ENCODE measurements at places on chromosomes 16 and 17. TPM values are rescaled to one million over a fixed set of nuclear protein-coding genes. Genes with fewer than 3 reads are reported as not detected.

The ZNF200 gene
- total RNA-seq, result 6.2 TPM

The FLII gene
- 348 TPM for total RNA-seq

The SRL gene
- not detected for total RNA-seq

The TSPOAP1 gene
- 41.7 TPM for total RNA-seq

The RNF112 gene
- total RNA-seq, result 1.8 TPM

The OR1A2 gene
- not detected for total RNA-seq

The SEPHS2 gene
- total RNA-seq, result 21.3 TPM

DNA sequence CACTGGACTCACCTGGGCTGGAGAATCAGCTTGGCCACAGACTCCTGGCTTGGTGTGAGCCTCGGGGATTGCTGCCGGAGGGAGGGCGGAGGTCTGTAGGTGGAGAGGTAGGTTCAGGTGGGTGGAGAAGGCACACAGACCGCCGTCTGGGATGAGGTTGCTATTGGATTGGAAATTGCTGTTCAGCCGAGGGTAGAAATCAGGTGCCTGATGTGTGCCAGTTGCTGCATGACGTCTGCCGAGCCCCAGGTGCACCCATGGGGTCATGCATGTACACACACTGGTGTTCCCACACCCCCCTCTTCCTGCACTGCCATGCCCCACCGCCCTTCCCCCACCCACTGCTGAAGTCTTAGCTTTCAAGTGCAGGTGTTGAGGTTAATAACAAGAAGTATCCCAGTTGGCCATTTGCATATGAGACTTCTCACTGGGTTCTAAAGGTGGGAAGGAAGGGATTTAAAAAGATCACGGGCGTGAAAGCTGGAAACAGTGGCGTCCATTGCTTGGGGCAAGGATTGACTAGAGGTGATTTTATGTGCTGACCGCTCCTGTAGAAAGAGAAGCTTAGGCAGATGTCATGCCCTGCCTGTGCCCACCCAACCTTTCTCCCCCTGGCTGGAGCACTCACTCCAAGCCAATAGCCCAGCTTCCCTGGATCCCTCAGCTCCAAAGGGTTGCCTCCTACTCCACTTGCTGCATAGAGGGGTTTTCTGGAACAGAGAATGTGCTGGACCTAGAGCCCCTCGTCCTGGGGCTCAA lies 193.6 kb downstream of the CCDC182 start:
- peak; percentile 38 for DNase-seq

- DNase-seq, result no peak
Observed at GRCh38 chr17:80262775-80263244, 2.2 kb downstream of the RNF213 start.

GRCh38 chr17:65750631-65751115 lies 189.2 kb upstream of the AXIN2 start:
- no peak for DNase-seq

DNA sequence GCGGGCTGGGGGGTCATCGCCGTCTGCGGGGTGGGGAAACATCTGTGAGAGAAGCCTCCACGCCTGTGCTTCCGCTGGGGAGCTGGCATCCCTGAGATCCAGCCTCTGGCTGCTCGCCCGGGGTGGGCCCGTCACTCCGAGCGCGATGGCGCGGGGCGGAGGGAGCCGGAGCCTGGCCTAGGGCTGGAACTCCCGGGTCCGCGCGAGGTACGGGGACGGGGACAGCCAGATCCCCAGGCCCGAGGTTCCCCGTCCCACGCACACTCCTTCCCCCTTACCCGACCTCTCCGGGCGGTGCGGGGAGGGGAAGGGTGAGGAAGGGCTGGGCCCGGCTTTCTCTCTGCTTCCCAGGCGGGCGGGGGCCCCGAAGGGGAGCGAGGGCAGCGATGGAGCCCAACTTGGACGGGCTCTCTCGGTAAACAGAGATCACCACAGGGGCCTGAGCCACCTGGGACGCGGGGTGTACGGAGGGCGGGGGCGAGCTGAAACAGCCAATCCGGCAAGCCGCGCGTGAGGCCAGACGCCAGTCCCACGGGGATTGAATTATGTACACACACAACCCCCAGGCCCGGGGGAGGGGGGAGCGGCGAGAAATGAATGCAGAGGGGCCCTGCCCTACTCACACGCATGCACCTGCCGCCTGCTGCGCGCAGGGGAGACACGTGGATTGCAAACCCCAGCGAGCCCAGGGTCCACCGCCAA lies at the start of gene SLC16A11:
SLC16A11 (minus strand) TSS at position 596 of the 702 bp plus-strand sequence; CDS start at position 17, 579 bp downstream.
- DNase-seq, result peak; percentile 33

GRCh38 chr16:15973421-15973820 lies 24.0 kb downstream of the ABCC1 start:
- no peak for DNase-seq

DNA sequence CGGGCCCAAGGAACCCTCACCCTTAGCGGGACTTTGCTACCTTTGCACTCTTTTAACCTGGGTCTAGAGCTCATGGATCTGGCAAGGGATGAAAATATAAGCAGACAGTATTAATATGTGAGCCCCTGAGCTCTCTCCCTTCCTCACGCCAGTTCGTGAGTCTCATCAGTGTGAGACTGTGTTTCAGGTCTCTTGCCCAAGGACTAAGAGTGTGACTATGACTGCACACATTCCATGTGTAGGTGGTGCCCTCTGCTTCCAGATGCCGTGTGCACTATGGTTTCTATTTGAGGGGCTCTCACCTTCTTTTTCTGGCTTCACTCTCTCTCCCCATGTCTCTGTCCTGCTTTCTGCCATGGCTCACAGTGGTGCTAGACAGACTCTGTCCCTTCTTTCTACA lies 40.5 kb downstream of the DHRS7B start:
- no peak for DNase-seq

GRCh38 chr16:26547681-26548080 lies 519.0 kb upstream of the C16orf82 start:
- no peak for DNase-seq

DNA sequence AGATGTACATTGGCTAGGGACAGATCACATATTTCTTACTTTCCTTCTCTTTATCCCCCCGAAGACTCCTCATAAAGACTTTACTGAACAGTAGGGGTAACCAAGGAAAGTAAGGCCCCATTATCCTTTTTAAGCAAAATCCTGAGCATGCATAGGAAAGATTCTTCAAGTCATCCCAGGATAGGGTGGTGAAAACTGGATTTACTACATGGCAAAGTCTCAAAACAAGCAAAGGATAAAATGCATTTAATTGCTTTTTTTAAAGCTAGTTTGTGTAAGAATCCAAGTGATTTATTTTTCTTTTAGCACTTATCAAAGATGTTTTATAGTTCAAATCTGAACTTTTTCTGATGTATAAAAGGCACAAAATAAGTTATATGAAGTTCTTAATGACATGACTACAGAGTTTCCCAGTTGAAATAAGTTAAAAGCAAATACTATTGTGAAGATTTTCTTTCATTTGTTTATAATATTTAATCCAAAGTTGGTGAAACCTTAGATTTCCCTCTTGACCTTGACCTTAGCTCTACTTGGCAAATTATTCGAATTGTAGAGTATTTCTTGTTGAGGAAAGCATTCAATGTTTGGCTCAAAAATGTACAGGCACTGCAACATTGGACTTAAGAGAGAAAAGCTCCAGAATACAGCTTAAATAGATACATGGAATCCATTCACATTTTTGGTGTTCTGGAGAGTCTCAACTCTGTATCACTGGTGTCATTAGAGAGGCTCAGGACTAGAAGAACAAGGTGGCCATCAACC lies 104.3 kb downstream of the ABCA8 start:
- no peak for DNase-seq

DNA sequence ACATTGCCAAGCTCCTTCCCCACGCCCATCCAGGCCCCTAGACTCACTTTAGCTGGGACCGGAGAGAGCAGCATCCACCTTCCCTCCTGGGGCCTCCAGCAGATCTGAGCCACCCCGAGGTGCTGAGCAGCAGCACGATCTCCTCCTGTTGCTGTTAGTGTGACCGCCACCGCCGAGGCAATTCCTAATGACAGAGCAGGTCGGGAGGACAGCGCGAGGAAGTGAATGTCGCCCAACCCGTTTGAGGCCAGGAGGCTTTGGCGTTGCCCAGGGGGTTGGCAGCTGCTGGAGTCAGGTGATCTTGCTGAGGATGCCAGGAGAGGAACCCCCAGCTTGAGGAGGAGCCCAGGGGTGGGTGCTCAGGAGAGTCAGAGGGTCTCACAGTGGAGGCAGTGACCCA lies at the start of gene RNF222:
RNF222 (minus strand) TSS at position 192 of the 400 bp plus-strand sequence. CDS start 4,366 bp downstream, outside the sequence.
- DNase-seq, result no peak

GRCh38 chr17:64074704-64075426 lies 54.4 kb upstream of the ICAM2 start:
- no peak for DNase-seq

DNA sequence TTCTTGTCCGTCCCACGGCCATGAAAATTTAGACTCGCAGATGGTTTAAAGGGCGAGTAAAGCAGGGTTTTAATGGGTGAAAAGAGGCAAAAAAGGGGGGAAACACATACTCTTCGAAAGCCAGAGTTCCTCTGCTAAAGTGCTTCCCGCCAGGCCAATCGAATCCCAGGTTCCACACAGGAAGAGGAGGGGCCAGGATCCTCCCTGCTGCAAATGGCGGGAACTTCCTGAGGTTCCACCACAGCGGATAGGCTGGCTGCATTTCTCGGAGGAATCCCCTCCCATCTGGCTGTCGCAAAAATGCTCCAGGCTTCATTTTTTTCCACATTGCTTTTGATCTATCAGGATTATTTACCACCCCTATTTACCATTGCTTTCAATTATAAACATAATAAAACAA lies 670.1 kb upstream of the CA10 start:
- no peak for DNase-seq

DNA sequence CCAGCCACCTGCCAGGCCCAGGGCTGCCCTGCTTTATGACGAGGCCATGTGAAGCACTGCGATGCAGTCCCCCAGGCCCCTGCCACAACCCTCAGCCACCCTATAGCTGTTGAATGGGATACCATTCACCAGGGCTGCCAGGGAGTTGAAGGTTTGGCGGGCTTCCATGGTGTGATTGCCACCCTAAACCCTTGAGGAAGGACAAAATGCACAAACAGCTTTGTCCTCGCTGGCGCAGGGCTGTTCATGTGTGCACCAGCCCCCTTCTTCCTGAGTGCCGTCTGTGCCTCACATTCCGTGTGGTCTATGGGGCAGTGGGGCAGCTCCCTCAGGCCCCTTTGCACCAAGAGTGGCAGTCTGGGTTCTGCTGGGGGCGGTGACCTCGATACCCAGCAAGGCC lies 25.3 kb downstream of the NARF start:
- no peak for DNase-seq

DNA sequence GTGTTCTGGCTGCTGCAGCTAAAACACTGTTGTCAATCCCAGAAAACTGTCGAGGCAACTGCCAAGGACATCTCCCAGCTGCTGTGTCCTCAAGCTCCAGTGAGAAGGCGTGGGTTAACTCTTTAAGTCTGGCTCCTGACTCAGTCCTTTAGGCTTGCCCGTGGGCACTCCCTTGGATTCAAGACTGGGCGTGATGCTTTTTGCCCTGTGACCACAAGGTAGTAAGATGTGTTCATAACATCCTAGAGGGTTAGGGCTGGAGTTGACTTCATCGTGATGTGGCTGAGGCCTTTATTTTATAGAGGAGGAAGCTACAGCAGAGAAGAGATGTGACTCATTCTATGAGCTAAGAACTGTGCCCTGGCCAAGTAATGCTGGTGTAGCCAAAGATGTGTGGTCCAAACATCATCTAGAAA lies 50.9 kb upstream of the TEKT3 start:
- no peak for DNase-seq

GRCh38 chr16:50988441-50988840 lies 162.6 kb downstream of the SALL1 start:
- DNase-seq, result no peak

GRCh38 chr17:74972107-74972972 lies at the start of gene HID1:
HID1 (minus strand) TSS chr17:74972759; CDS start chr17:74972656, 103 bp downstream.
- peak; percentile 68 for DNase-seq

DNA sequence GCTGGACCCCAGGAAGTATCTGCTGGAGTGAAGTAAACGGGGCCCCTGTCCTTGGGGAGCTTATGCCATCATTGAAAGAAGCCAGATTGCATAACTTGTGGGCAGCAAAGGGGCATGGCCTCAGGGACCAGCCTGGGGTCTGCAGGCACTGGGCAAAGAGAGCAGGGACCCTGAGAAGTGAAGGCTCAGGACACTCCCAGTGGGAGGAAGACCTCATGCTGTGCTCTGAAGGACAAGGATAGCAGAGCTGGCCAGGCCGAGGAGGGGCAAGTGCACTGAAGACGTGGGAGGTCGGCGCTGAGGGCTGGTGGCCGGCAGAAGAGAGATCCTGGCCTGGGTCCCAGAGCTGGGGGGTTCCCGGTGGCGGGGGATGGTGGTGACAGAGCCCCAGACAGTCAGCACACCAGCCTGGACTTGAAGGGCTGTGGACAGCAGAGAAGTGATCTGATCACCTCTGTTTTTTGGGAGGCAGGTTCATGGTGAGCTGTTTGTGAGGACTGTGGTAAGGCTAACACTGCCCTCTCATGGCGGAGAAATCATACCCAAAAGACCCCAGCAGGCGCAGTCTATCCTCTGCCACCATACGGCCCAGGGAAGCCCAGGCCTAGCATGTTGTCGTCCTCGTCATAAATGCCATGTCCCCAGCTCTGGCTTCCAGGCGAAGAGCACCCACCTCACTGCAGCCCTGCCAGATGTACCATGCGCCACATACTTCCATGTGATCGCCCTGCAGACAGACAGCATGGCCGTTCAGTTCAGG lies 7.1 kb upstream of the CNP start:
- DNase-seq, result no peak

- DNase-seq, result no peak
Observed at GRCh38 chr17:32123782-32124181, 18.5 kb upstream of the RHOT1 start.

GRCh38 chr17:81234940-81235821 lies 3.7 kb downstream of the TEPSIN start:
- DNase-seq, result no peak

DNA sequence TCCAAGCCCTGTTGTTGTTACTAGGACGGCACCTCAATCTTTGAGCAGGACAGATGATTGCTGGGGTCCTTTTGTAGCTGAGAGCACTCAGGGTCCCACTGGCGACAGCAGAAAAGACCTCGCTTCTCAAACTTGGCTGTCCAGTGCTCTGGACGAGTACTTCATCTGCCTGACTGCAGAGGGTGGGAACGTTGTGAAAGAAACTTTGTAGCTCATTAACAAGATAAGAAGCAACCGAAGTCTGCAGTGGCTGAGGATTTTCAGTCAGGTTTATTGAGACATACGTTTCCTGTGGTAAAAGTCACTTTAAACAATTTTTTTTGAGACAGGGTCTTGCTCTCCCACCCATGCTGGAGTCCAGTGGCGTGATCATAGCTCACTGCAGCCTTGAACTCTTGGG lies 191.7 kb downstream of the PRKCB start:
- DNase-seq, result no peak

DNA sequence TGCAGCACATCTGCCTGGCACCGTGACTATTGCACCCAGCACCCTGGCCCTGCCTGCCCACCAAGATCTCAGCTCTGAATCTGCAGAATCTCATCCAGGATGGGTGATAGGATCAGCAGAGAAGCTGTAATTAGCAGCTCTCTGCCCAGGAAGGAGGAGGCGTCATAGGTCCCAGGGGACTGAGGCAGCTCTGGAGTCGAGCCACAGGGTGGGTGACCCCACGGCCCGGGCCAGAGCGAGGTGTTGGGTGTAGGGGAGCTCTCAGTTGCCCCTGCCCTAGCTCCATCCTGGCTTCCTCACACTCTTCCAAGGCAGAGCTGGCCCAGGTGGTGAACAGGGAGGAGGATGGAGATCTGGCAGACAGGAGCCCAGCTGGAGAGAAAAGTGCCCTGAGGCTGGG lies 18.2 kb upstream of the FAM83G start:
- DNase-seq, result no peak
